NCI-H2171 treated with DMSO at 0.1 percent for 48 hours (cell line): ENCODE measurements at places on chromosomes 13 and 19.

GRCh38 chr19:58460039-58460438 lies 6.8 kb upstream of the ZNF324 start:
- no peak for DNase-seq

- no peak for DNase-seq
These were observed 90.7 kb upstream of the FNDC3A start for GRCh38 chr13:48885027-48885395.

DNA sequence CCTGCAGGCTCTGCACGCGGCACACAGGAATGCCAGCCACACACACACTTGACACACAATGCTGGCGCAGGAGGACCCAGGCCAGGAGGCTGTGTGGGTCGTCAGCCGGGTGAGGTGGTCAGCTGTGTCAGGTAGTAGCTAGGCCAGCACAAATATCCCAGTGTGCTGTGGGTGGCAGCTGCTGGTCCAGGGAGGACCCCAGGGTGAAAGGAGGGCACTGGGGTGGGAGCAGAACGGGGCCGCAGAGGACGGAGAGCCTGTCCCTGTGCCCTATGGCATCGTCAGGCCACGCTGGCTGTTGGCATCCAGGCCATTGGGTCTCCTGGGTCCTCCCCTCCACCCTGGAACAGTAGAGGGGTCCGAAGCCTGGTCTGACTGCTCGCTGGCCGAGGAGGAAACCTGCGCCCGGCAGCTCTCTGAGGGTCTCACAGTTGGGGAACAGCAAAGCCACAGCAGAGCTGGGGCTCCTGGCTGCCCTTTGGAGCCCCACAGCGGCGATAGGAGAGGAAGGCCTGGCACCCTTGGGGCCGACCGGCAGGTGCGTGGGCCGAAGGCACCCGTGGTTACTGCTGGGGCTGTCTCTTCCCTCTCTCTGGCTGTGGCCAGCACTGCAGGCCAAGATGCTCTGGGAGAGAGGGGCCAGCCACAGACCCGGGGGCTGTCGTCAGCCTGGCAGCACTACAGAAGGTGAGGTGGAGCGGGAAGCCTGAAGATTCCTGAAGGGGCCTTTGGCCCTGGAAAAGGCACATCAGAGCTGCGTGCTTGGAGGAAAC lies 27.3 kb downstream of the C13orf46 start:
- DNase-seq = no peak

- peak; percentile 92 for DNase-seq
These were observed 2.9 kb downstream of the IER2 start for GRCh38 chr19:13152974-13153568.

DNA sequence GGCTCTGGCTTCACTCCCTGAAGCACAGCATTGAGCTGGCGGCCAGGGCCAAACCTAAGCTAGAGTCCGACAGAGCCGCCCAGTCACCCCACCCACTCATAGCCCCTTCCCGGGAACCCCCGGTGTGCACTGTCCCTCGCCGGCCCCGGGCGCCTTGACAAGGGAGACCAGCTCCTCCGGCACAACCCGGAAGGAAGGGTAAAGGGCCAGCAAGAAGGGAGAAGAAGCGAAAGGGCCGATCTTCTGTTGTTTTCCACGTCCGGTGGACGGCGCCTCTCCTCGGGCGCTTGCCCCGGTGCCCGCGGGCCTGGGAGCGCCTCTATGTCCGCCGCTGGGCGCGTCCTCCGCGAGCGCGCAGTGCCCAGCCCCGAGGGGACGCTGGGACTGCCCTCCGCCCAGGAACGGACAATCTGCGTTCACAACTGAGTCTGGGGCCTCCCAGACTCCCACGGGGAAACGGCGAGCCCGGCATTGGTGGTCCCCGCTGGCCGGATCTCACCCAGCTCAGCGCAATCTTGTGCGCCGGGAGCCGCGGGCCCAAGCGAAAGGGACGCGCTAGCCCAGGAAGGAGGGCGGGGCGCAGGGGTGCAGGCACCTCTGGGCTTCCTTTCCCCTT lies 172.5 kb upstream of the MIR17HG start:
- DNase-seq = no peak

DNA sequence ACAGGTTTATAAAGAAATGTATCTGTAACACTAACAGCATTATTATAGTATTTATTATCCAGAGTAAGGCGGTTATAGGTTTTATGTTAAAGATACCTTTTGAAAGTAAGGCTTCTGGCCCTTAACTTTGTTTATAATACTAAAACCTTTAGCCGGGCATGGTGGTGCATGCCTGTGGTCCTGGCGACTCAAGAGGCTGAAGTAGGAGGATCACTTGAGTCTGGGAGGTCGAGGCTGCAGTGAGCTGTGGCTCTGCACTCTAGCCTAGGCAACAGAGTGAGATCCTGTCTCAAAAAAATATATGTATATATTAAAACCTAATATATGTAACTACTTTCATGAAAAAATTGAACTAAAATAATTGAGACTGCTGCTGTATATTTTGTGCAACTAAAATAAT lies 98.7 kb upstream of the KLF5 start:
- no peak for DNase-seq

DNA sequence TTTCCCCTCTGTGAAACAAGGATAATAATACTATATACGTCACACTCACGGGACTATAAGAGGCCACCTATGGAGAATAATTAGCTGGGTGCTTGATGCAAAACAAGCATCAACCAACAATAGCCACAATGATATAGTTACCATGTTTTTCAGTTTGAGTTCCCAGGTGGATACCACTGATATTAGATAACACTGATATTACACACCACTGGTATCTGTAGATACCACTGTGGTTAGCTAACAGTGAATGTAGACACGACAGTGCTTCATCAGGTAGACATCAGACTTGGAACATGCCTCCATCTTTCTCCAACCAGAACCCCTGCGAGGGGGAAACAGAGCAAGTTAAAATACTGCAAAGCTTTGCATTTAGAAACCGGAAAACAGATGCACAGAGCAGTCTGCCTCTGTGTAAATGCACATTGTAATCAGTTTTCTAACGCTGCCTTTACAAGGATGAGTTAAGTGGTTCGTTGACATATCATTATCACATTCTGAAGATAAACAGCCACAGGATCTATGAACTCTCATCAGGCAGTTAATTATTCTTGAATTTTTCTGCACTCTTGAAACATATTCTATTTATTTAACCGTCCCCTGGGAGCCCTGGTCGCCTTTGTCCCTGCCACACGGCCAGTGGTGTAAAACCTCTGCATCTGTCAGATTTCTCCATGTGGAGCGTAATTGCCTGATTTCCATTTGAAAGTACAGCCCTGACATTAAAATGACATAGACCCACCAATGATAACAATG lies 80.7 kb downstream of the RNASEH2B start:
- peak; percentile 53 for DNase-seq

- peak; percentile 50 for DNase-seq
These were observed at the start of gene ATP7B for GRCh38 chr13:52010890-52011631. Gene ATP7B (minus strand): TSS chr13:52011450. CDS start chr13:52011337, 113 bp downstream.

DNA sequence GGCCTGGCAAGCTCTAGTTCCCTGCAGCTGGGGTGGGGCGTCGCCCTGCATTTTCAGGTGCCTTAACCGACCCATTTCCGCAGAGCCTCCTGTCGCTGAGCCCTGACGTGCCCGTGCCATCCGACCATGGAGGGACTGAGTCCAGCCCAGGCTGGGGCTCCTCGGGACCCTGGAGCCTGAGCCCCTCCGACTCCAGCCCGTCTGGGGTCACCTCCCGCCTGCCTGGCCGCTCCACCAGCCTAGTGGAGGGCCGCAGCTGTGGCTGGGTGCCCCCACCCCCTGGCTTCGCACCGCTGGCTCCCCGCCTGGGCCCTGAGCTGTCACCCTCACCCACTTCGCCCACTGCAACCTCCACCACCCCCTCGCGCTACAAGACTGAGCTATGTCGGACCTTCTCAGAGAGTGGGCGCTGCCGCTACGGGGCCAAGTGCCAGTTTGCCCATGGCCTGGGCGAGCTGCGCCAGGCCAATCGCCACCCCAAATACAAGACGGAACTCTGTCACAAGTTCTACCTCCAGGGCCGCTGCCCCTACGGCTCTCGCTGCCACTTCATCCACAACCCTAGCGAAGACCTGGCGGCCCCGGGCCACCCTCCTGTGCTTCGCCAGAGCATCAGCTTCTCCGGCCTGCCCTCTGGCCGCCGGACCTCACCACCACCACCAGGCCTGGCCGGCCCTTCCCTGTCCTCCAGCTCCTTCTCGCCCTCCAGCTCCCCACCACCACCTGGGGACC lies 1.2 kb downstream of the ZFP36 start:
- DNase-seq = no peak

DNA sequence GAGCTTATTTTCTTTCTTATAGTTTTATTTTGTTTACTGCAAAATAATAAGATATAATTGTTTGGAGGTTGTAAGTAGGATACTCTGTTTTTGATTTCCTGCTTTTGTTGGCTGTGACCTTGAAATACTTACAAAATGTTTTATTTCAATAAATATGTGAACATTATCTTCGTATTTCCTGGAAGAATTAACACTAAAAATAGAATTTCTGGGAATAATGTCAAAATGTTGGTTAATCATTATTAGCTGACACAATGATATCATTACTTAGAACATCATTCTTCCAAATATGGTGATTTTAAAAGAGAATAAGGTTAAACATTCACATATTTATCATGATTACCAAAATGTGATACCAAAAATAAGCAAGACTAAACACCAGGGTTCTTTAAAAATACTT lies 1148.6 kb upstream of the PRR20A start:
- no peak for DNase-seq
